ENCODE measurements at places on chromosomes 4 and X.

DNA sequence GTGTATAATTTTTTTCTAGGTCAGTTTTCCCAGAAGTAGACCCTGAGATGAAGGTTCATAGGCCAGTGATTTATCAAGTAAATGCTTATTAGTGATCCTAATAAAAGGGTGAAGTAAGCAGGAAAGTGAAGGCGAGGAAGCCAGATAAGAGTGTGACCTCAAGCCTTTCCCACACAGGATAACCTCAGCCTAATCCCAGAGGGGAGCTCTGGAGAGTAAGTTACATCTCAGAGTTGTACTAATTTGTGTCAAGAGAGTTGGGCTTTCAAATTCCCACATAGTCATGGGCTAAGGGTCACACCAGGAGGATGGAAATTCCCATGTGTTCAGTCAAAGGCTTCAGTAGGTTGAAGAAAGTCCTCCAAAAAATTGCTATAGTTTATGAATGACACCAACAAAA, 191.4 kb downstream of the ADGRA3 start:
- no peak for DNase-seq

GRCh38 chrX:54921427-54922021, 900 bp downstream of the TRO start:
- DNase-seq = peak; percentile 35

DNA sequence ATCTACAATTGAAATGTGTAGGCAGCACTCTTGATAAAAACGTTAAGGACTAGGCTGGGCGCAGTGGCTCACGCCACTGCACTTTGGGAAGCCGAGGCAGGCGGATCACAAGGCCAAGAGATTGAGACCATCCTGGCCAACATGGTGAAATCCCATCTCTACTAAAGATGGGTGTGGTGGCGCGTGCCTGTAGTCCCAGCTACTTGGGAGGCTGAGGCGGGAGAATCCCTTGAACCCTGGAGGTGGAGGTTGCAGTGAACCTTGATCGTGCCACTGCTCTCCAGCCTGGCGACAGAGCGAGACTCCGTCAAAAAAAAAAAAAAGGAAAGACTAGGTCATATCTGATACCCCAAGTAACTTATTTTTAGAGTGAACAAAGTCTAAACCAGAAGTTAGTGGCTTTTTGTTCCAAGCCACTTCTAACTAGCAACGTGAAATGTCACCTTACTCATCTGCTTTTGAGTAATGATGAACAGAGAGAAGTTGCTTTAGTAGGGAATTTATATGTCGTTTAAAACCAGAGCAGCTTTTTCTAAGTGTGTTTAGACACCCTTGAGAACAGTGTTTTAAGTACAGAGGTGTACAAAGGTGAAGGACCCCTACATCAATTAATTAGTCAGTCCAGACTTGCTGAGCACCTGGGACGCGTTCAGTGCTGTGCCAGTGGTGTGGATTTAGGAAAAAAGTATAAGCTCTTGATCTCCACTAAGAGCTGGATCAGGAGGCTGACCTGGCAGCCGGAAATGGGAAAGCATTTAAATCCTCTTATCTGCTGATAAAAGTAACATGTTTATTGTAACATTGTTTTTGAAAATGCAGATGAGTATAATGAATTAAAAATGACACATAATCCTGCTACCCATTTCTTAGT, 23.5 kb downstream of the SPRY1 start:
- no peak for DNase-seq

- DNase-seq = no peak
Measured at GRCh38 chr4:870951-871350, 45.0 kb upstream of the CPLX1 start.

DNA sequence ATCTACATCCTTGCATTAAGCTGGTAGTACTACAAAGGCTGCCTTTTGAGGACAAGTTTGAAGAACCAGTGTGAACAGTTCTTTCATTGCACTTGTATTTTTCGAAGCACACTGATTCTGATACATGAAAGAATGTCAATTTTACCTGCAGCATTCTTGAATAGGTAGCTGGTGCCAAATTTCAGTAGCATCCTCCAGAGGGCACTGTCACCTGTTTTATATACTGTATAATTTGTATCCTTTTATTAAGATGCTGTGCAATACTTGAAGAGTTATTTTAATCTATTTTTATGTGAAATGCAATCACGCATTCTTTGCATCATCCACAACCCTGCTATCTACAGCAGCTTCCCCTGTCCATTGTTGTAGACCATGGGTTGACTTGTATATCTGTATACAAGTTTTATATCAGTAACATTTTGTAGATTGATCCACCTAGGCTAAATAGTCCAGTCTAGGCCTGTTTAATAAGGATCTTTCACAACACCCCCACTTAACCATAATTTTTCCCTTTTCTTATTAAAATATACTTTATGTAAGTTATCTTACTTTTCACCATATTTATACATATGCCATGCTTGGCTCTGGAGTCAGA, 325.7 kb downstream of the PCDH7 start:
- DNase-seq = no peak

DNA sequence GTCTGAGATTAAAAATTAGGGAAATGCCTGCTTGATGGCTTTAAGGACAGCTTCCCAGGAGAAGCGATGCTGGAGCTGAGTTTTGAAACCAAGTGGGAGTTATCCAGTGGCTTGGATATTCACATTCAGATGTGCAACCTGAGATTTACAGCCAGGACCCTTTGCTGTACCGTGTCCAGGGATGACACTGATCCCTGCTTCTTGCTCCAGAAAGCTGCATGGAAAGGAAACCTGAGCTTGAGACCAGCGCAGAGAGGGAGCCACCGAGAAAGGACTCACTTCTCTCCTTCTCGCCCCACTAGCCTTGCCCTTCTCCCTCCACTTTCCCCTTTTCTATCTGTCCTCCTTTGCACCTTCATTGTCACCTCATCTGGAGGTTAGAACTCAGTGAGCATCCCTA, 254.5 kb upstream of the PPARGC1A start:
- no peak for DNase-seq

- no peak for DNase-seq
Measured at GRCh38 chrX:22025751-22026150, 6.4 kb upstream of the PHEX start.

- DNase-seq = no peak
Measured at GRCh38 chrX:55007656-55008055, 7.5 kb downstream of the APEX2 start.

- DNase-seq = no peak
Measured at GRCh38 chr4:175823015-175823742, 11.1 kb upstream of the GPM6A start.

GRCh38 chr4:37590016-37590415, 96.2 kb downstream of the RELL1 start:
- DNase-seq = no peak

DNA sequence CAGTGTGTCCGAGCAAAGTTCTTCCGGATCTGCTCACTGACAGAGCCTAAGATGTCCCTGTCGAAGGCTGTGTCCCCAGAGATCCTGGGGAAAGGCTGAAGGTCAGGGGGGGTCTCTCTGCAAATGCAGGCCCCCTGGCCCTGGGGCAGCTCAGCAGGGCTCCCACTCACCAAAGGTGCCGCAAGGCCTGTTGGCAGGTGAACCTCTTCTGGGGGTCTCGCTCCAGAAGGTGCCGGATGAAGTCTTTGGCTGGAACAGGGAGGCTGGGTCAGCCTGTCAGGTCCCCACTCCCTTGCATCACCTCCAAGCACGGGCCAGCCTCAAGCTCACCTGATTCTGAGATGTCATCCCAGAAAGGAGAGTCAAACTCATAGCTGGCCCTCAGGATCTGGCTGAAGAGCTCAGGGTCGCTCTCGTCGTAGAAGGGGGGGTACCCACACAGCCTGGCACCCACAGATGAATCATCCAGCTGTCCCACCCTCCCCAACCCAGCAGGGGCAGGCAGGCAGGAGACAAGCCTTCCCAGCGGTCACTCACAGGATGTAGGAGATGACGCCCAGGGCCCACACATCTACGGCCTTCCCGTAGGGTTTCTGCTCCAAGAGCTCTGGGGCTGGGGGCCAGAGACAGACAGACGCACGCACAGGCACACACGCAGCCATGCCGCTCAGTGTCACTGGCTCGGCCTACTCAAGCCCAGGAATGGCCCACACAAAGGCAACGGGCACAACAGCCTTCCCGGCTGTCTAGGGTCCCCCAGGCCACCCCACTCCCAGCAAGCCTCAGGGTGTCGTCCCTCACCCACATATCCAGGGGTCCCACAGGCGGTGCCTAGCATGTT, 2.6 kb downstream of the PNCK start:
- DNase-seq = no peak

DNA sequence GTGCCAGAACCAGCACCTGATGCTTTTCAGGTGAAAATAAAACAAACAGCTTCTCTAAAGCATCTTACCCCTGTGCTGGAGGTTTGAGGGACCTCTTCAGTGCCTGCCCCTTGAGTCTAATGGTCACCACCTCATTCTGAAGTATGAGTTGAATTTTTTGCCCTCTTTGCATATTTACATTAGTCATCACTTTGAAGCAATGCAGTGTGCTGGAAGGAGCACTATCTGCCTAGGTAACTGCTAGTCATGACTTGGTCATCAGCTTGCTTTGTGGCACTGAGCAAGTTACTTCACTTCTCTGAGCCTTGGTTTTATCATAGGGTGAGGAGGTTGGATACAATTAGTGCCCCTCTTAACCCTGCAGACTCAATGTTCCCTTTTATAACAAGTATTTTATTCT, 44.9 kb downstream of the SPATA18 start:
- DNase-seq = no peak

DNA sequence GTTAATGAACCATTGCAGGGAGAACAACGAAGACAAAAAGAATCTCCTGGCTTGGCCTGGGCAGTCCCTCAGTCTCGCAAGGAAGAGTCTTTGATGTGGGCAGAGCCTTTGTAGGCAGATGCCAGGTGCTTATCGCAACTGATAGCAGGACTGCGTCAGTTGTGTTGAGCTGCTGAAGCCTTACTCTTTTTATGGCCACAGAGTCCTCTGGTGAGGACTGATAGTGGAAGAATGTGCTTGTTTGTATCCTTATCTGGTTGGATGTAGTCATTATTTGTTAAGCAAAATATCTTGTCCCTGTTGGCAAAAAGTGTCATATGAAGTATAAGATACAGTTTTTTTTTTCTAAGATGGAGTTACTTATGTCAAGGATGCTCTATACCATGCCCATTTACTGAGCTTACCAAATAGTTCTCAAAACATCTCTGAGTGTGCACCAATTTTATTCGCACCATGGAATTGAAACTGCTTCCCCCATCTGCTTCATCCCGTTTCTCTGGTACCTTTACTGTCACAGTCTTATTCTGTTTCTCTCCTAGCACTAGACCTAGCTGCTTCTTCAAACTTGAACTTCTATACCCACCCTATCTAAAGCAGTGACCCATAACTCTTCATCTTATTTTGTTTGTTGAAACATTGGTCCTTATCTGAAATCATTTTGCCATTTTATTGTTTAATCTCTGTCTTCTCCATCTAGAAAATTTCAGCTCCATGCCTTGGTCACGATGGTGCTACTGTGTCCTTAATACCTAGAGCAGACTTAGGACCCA, 47.0 kb upstream of the SPRY1 start:
- DNase-seq = no peak

- DNase-seq = no peak
Measured at GRCh38 chr4:5982156-5982973, 35.9 kb downstream of the C4orf50 start.

DNA sequence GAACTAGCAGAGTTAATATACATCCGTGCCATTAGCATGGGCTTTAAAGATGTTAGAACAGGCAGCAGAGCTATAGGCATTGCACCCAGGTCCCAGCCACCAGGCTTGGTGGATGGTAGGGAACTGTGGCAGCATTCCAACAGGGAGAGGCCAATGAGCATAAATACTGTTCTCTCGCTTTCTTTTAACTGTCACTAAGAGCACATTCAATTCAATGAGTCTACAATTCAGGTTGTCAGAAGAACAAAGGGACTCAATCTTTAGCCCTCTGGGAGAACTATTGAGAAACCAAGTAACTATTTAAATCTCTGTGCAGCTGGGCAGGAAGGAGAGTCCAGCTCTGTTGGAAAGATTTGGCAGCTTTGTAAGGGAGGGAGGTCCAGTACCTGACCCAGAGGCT, 165.6 kb downstream of the CHIC1 start:
- no peak for DNase-seq

DNA sequence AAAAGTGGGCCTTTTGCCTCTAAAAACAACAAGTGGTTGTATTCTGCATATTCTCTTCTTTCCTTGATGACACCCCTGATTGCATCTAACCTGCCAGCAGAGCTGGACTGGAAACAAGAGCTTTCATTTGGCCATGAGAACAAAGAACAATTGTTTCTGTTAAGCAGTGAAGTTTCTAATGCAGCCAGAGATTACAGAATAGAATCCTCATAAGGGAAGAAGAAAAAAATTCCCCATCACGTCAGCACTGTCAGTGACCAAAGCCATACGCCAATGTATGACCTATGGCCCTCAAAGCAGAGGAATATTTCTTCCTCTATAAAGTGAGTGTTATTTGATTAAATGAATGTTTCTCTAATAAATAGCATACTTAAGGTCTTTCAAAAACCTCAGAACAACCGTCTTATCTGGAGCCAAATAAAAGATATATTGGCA, 529.1 kb upstream of the INTU start:
- no peak for DNase-seq

DNA sequence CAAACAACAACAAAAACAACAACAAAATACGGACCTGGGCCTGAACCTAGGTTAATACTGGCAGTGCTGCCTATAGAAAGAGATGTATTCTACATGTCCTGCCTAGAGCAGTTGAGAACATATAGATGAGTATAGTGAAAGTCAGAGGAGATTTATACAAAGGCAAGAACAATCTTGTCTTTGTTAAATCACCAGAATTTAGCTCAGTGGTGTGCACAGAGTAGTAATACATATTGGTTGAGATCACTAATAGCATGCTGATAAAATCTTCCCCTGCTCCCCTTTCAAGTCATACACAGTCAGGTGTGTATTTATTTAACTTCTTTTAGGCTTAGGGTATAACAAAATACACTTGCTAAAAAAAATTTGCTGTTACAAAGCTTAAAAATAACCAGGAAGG, 247.8 kb downstream of the ADGRL3 start:
- no peak for DNase-seq

DNA sequence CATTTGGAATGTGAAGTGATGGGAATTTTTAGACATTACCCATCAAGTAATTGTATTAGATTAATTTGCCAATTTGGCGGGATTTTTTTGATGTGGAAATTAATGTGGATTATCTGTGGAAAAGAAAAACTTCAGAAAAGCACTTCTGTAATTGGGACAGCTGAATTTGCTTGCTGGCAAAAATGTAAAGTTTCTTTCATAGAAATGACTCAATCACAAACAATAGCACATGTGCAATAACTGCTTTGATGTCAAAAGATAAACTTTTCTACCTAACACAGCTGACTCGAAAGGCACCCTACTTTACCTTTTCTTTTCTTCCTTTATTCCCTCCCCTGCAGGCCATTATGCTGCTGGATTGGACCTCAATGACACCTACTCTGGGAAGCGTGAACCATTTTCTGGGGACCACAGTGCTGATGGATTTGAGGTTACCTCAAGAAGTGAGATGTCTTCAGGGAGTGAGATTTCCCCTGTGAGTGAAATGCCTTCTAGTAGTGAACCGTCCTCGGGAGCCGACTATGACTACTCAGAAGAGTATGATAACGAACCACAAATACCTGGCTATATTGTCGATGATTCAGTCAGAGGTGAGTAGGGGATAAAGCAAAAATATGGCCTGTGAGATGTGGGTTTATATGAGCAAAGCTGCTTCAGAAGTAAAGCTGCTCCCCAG, 1.4 kb downstream of the AREG start:
- DNase-seq = no peak
